Esophagus (tissue), 2 donors: ENCODE measurements at places on chromosomes 4 and X. TPM values are rescaled to one million over a fixed set of nuclear protein-coding genes. Genes with fewer than 3 reads are reported as not detected.

Gene FAM9C
- not detected for polyA plus RNA-seq

Gene FGF16
- not detected for polyA plus RNA-seq

Gene ATP2B3
- polyA plus RNA-seq: not detected

Gene MPP1
- polyA plus RNA-seq: 6.4 TPM

Gene NLGN3
- 0.19 TPM for polyA plus RNA-seq

Gene ZAR1
- polyA plus RNA-seq: not detected

Gene SLC38A5
- polyA plus RNA-seq: 16.3 TPM

Gene HTR2C
- 0.01 TPM for polyA plus RNA-seq

Gene ZFP92
- 0.04 TPM for polyA plus RNA-seq

Gene IL1RAPL1
- polyA plus RNA-seq: 0.02 TPM

Gene AFM
- not detected for polyA plus RNA-seq

Gene FAM3A
- 51.6 TPM for polyA plus RNA-seq

Gene PQBP1
- polyA plus RNA-seq: 72.2 TPM

Gene FAM114A1
- polyA plus RNA-seq: 21.4 TPM

Gene ZNF81
- polyA plus RNA-seq: 0.86 TPM

Gene DMRTC1B
- 0.11 TPM for polyA plus RNA-seq

Gene CXorf51A
- polyA plus RNA-seq: not detected

Gene GYG2
- polyA plus RNA-seq: 0.16 TPM

Gene RNF128
- polyA plus RNA-seq: 3.3 TPM

Gene RAB33A
- not detected for polyA plus RNA-seq

Gene CLGN
- polyA plus RNA-seq: 1.1 TPM

Gene TEX13D
- 0.04 TPM for polyA plus RNA-seq

Gene CT45A3
- not detected for polyA plus RNA-seq

Gene TRO
- 2.9 TPM for polyA plus RNA-seq

Gene SSX4B
- not detected for polyA plus RNA-seq

Gene GPRASP1
- 2.4 TPM for polyA plus RNA-seq

Gene HELT
- polyA plus RNA-seq: not detected

Gene KLF3
- polyA plus RNA-seq: 36.2 TPM

Gene CTSO
- polyA plus RNA-seq: 2.6 TPM

Gene PTCHD1
- 0.08 TPM for polyA plus RNA-seq

Gene SPINK2
- 0.32 TPM for polyA plus RNA-seq

Gene NPNT
- polyA plus RNA-seq: 15.6 TPM

Gene ZGRF1
- 4.8 TPM for polyA plus RNA-seq

Gene GNL3L
- polyA plus RNA-seq: 6.9 TPM

Gene EGF
- polyA plus RNA-seq: 0.25 TPM

Gene CLDN22
- polyA plus RNA-seq: 0.08 TPM

Gene C4orf33
- 12.8 TPM for polyA plus RNA-seq

Gene SPANXC
- polyA plus RNA-seq: not detected

Gene PABPC5
- polyA plus RNA-seq: 0.19 TPM

Gene GRIA3
- not detected for polyA plus RNA-seq

Gene WAS
- 1.7 TPM for polyA plus RNA-seq

Gene IL1RAPL2
- polyA plus RNA-seq: not detected

Gene MAGEA2
- not detected for polyA plus RNA-seq

Gene DMRTC1
- not detected for polyA plus RNA-seq

Gene PRSS12
- polyA plus RNA-seq: 4.1 TPM

Gene CLNK
- not detected for polyA plus RNA-seq

Gene CSN2
- not detected for polyA plus RNA-seq

Gene NSDHL
- 60.6 TPM for polyA plus RNA-seq

Gene KCNIP4
- polyA plus RNA-seq: not detected

Gene FAM241A
- polyA plus RNA-seq: 2.0 TPM

Gene XAGE1A
- not detected for polyA plus RNA-seq

Gene TMPRSS11D
- polyA plus RNA-seq: 99.0 TPM

Gene UBA1
- polyA plus RNA-seq: 126 TPM

Gene PPA2
- 50.2 TPM for polyA plus RNA-seq

Gene NWD2
- 0.05 TPM for polyA plus RNA-seq

Gene FANCB
- polyA plus RNA-seq: 1.0 TPM
